A549 (cell line): ENCODE measurements at places on chromosomes 7 and 10. TPM values are rescaled to one million over a fixed set of nuclear protein-coding genes. Genes with fewer than 3 reads are reported as not detected.
A peak's percentile ranks its signal among the peaks of the same experiment; 100 is the strongest.

Gene CYP2C9
- 0.07 to 0.16 TPM (median 0.12 TPM) in 3 replicates for polyA plus RNA-seq

Gene PLPP4
- polyA plus RNA-seq = not detected in 3 replicates

- DNase-seq = no peak
These were observed 751.0 kb downstream of the GRID1 start for GRCh38 chr10:85615556-85615955.

- DNase-seq = no peak
These were observed 14.4 kb downstream of the VIPR2 start for GRCh38 chr7:159130199-159130775.

GRCh38 chr10:48187713-48188485, 86.6 kb downstream of the FRMPD2 start:
- no peak for DNase-seq

DNA sequence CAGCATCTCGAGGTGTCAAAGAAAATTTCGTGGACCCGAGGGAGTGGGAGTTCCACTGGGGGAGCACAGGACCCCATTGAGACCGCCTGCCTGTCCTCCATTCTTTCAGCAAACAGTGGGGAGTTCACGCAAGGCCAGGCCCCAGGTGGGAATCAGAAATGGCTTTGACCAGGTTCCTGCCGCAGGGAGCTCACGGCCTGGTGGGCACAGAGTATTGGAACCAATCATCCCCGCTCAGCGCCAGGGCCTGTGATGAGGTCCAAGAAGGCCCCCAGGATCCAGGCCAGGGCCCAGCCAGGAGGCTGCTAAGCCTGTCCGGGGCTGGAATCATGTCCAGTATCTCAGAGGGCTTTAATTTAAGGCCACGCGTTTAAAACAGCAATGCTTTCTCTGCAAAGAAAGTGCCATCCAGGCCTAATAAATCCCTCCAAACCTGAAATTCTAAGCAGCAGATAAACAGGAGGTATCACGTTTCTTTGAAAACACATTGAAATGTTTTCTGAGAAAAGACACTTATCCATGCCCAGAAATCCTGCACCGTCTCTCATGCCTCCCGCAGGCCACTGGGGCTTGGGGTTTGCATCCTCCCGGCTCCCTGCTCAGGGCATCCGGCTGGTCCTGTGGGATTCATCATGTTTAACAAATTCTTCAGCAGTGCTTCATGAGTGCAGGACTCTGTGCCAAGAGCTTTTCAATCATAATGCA, 125.7 kb downstream of the OAT start:
- DNase-seq = no peak

DNA sequence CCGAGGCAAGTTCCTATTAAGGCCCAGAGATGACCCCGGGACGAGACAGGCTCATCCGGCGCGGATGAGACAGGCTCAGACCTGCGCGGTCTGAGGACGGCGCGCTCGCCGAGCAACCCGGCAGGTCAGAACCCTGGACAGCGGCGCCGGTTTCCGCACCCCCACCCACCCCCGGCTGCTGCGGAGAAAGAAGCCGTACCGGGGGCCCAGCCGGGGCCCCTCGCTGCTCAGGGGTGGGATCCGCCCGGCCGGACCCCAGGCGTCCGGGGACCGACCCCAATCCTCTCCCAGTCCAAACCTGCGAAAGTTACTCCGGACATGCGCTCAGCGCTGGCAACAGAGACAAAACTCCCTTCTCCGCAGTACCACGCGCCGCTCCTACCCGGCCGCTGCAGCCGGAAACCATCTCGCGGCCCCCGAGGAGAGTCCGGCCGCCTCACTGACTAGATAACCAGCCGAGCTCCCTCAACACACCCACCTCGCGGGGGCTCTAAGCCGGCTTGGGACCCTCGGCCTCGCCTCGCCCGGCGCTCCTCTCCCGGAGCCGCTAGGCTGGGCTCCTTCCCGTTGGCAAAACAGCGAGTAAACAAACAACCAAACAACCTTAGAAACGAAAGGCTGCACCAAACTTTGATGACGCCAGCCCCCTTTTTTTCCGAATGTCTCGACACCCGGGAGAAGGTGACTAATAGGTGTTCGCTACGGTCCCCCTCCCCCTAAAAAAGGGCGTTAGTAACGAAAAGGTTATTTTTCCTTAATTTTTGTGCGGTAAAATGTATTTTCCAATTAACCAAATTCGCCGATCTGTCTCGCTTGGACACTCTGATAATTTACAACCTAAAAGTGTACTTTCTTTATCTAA, 2.3 kb upstream of the DRGX start:
- peak; percentile 29 for DNase-seq

Gene PALD1
- 5.2 to 5.7 TPM (median 5.5 TPM) in 3 replicates for polyA plus RNA-seq

Gene GIMAP7
- not detected in 3 replicates for polyA plus RNA-seq

Gene PKD2L1
- 0.08 to 0.11 TPM (median 0.10 TPM) in 3 replicates for polyA plus RNA-seq

DNA sequence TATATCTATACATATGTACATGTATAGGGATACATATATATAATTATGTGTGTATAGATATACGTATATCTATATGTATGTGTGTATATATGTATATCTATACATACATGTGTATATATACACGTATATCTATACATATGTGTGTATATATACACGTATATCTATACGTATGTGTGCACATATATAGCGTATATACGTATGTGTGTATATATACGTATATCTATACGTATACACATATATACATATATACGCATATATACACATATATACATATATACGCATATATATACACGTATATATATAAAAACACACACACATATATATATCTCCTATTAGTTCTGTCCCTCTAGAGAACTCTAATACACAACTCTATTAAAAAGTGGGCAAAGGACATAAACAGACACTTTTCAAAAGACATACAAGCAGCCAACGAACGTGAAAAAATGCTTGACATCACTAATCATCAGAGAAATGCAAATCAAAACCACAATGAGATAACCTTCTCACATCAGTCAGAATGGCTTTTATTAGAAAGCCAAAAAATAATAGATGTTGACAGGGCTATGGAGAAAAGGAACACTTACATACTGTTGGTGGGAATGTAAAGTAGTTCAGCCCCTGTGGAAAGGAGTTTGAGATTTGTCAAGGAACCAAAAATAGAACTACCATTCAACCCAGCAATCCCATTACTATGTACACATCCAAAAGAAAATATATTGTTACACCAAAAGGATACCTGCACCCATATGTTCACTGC, 22.0 kb upstream of the TMEM120A start:
- no peak for DNase-seq

Gene NXPH1
- polyA plus RNA-seq = not detected in 3 replicates

GRCh38 chr7:77791336-77791735, 6.9 kb downstream of the TMEM60 start:
- no peak for DNase-seq

Gene CASD1
- polyA plus RNA-seq = 13.6 to 16.6 TPM (median 16.3 TPM) in 3 replicates

Gene CAV2
- 142 to 159 TPM (median 156 TPM) in 3 replicates for polyA plus RNA-seq

DNA sequence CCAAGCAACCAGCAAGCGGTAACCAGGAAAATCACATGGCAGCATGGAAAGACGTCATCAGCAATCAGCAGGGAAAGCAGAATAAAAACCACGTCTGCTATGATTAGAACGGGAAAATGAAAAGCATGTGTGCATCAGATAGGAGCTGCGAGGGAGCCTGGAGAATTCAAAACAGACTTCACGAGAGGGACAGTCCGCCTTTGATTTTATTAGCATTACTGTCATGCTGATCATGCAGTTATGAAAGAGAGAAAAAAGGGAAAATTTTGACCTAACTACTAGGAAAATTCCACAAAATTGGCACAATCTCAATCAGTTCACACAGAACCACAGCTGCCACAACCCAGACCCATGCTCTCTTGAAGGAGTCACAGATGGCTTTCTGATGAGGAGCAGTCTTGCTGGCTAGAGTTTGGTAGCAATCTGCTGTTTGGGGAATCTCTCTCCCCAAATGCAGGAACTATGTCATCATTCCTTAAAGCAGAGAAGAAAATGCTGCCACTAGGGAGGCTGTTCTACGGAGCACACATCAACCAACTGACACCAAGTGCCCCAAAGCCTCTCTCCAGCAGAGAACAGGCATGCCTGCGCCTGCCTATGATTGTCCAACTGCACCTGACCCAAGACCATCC, 295.9 kb downstream of the TNS3 start:
- no peak for DNase-seq

Gene TUBB8
- polyA plus RNA-seq = not detected in 3 replicates

DNA sequence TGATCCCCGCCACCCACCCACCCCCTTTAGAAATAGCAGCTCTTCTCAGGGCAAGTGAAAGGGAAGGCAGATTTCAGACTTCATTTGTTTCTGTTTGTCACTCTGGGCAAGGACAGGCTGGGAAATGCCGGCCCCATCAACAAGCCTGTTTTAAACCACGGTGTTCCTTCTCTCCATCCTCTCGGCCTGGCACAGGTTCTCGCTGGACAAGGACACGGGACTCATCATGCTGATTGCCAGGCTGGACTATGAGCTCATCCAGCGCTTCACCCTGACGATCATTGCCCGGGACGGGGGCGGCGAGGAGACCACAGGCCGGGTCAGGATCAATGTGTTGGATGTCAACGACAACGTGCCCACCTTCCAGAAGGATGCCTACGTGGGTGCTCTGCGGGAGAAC, 42.3 kb downstream of the C10orf105 start:
- no peak for DNase-seq

- DNase-seq = no peak
These were observed 69.2 kb downstream of the SDK1 start for GRCh38 chr7:3370068-3370830.
